ENCODE measurements at places on chromosomes 4 and X. TPM values are rescaled to one million over a fixed set of nuclear protein-coding genes. Genes with fewer than 3 reads are reported as not detected.

Gene LRCH2
- 0.02 TPM for total RNA-seq

Gene SRPK3
- not detected for total RNA-seq

Gene LIMCH1
- 32.2 TPM for total RNA-seq

Gene FRMPD4
- 0.08 TPM for total RNA-seq

Gene N4BP2
- total RNA-seq, result 2.5 TPM

Gene STARD8
- 1.8 TPM for total RNA-seq

Gene ZDHHC15
- not detected for total RNA-seq

Gene NWD2
- total RNA-seq, result not detected

Gene CT45A1
- not detected for total RNA-seq

Gene CXCL1
- total RNA-seq, result 11.7 TPM

Gene ARAP2
- 0.57 TPM for total RNA-seq

Gene ZNF182
- total RNA-seq, result 3.6 TPM

Gene NXF2B
- total RNA-seq, result not detected

Gene IL15
- 11.3 TPM for total RNA-seq

Gene SMIM31
- total RNA-seq, result 0.07 TPM

Gene CLCN3
- 18.8 TPM for total RNA-seq

Gene SOWAHB
- 0.06 TPM for total RNA-seq
